ENCODE measurements at places on chromosomes 3 and 15.

- no peak for DNase-seq
Measured at GRCh38 chr3:154023148-154023547, 98.0 kb upstream of the ARHGEF26 start.

DNA sequence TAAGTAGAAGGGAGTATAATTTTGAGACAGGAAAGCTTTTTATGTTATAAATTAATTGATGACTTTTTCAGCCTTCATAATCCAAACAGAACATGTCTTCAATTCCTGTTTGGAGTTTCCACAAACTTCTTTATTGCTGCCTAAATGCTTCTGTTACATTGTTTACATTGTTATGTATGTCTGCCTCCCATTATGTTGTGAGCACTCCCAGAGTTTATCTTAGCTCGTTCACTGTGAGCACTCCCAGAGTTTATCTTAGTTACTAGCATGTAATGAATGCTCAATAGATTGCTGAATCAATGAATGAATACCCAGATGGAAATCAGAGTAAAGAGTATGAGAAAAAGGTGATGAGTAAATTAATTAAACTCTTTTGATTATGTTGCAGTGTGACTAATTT is 1178.0 kb downstream of the ROBO1 start:
- no peak for DNase-seq

DNA sequence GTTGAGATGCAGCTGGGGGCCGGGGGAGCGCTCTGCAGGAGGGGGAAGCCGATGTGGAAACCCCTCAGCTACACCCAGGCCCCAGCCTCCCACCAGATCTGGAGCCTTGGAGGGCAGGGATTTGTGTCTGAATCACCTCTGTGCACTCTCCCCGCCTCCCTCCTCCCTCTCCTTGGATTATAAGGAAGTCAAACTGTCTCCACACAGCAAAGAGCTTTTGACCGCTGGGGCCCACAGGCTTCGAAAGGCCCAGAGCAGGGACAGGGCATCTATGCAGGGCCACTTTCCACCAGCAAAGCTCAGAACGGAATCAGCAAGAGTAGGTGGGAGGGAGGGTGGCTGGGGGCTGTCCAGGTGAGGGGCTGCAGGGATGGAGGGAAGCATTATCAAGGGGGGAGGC is 68.9 kb downstream of the IQSEC1 start:
- no peak for DNase-seq

GRCh38 chr15:78037328-78037727 is 40.2 kb downstream of the TBC1D2B start:
- no peak for DNase-seq

DNA sequence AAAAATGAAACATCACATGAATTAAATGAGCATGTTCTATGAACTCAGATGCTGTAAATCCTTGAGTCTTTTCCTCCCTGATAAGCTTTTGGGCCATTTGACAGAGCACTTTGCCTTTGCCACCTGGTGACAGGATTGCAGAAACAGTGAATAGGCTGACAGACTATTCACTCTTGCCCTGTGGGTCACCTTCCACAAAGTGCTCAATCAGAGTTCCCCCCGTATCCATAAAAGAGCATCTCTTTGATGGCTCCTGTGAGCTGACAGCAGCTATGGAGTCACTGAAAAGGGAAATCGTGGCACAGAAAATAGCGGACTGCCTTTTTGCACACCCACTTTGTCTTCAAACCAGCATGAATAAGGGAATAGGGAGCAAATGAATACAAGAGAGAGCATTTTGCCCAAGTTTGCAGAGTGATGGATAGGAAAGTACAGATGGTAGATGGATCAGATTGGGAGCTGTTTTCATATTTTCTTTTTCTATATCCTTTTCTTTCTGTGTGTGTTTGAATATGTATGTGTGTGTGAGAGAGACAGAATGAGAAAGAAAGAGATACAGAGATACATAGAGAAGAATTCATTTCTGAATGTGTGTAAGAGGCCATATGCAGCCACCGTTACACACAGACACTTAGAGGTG is 37.8 kb upstream of the GOLM2 start:
- no peak for DNase-seq

DNA sequence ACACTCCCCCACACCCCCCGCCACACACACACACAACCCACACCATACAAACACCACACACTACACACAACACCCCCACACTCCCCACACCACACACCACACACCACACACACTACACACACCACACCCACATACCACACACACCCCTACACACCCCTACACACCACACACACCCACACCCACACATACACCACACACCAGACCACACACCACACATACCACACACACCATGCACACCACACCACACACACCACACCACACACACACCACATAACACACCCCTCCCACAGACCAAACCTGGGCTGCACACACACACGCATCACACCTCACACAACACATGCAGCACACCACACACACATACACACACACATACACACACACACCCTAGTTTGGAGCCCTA is 1.8 kb upstream of the RASGRF1 start:
- no peak for DNase-seq

GRCh38 chr15:48191574-48192225 is at the start of gene CTXN2:
Gene CTXN2 (plus strand): TSS chr15:48191665. CDS start chr15:48201301, 9,636 bp downstream.
- DNase-seq: no peak

- no peak for DNase-seq
Measured at GRCh38 chr15:81421461-81421860, 47.4 kb upstream of the TMC3 start.

Measured in NCI-H1694 (cell line).